ENCODE measurements at places on chromosomes 4 and X.

DNA sequence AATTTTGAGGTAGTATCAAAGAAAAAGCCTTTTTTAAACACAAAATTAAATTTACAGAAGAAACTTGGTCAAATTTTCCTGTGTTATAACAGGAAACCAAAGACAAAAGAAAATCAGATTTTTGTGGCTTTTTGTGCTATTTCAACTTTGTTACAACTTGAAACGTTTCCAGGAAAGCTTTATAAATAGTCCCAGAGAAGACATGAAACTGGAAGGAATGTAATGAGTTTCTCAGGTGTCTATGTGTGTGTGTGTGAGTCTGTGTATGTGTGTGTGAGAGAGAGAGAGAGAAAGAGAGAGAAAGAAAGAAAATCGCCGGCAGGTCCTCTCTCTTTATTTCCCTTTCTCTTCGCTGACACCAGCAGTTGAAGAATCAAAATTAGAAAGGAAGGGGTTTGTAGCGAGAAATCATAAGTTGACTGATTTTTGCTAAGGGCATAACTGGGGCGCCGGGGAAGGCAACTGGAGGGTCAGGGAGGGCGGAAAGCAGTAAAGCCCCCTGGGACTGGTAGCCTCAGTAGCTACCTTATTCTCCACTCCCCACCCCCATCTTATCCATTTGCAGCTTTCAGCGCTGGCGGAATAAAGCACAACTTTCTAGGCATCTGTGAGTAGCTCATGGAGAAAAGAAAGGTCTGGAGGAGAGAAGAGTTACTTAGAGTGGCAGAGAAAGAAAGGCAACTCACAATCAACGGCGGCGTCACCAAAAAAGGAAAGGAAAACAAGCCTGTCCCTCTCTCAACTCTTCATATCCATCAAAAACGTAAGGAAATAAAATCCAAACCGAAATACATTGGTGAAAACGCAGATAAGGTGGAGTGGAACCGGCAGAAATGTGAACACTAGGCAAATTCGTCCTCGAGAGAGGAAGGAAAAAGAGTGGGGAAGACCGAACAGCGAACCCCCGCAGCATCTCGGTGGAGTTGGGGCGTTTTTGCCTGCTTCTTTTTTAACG is 1.3 kb downstream of the TMEM47 start:
- DNase-seq = no peak

- no peak for DNase-seq
Measured at GRCh38 chrX:139945075-139945474, 12.2 kb upstream of the ATP11C start.

DNA sequence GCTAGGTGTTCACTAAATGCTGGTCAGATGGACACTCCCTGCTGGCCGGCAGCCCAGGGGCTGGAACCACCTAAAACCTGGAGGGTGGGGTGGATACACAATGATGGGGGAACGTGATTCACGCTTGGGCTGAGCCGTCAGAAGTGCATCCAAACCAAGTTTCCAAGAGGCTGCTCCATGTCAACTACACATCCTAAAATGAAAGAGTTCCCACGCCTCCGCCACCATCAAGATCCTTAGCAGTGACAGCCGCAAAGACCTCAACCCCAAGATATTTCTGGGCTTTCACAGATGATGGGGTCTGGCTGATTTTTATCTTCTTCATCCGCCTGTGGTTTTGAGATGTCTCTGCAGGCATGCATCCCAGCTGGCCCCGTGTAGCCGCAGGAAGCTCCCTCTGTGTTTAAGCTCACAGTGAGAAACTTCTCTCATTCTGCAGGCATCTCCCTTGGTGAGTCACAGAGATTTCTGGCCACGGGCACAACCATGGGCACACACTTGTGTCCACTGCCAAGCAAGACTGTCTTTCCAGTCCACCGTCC is 84.4 kb downstream of the HTRA3 start:
- DNase-seq = no peak

- no peak for DNase-seq
Measured at GRCh38 chrX:42824541-42824940, 46.6 kb upstream of the PPP1R2C start.

DNA sequence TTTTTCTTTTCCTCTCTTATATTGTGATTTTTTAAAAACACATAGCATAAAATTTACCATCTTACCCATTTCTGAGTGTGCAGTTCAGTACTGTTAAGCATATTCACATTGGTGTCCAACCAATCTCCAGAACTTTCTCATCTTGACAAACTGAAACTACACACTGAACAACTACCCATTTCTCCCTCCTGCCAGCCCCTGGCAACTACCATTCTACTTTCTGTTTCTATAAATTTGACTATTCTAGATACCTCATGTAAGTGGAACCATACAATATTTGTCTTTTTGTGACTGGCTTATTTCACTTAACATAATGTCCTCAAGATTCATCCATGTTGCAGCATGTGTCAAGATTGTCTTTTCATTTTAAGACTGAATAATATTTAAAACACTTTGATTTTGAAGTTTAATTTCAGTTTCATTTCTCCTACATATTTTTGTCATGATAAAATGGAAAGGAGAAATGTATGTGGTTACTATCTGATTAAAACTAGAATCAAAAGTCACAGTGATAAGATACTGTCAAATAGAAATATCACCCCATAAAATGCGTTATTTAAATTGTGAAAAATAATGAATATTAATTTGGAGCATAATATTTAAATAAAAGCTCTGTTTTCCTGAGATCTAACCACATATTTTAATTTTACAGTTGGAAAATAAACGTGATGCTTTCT is 122.8 kb downstream of the DIPK2B start:
- DNase-seq = no peak

- no peak for DNase-seq
Measured at GRCh38 chr4:106312997-106313522, 2.9 kb downstream of the TBCK start.

- DNase-seq = no peak
Measured at GRCh38 chr4:106266201-106266600, 49.8 kb downstream of the TBCK start.

DNA sequence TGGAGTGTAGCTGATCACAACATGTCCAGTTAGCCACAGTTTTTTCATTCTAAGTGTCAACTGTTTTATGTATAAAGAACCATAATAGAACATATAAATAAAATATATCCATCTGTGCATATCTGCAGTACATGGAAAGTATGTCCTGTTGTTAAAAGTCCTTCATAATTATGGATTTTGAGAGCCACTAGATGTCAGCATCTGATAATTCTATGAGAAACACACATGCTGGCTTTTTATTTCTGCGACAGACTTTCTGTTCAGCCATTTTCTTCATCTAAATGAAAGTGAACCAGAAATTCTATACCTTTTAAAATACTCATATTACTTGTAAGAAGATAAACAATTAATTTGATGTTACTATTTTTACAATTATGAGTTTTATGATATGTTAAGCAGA is 251.5 kb downstream of the GPM6A start:
- DNase-seq = peak; percentile 84

GRCh38 chr4:101321481-101322042 is 25.8 kb downstream of the PPP3CA start:
- no peak for DNase-seq

DNA sequence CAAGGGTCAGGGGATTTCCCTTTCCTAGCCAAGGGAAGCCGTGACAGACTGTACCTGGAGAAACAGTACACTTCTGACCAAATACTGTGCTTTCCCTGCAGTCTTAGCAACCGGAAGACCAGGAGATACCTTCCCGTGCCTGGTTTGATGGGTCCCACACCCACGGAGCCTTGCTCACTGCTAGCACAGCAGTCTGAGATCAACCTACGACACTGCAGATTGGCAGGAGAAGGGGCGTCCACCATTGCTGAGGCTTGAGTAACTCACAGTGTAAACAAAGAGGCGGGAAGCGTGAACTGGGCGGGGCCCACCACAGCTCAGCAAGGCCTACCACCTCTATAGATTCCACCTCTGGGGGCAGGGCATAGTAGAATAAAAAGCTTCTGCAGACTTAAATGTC is 48.7 kb upstream of the SRD5A3 start:
- no peak for DNase-seq

DNA sequence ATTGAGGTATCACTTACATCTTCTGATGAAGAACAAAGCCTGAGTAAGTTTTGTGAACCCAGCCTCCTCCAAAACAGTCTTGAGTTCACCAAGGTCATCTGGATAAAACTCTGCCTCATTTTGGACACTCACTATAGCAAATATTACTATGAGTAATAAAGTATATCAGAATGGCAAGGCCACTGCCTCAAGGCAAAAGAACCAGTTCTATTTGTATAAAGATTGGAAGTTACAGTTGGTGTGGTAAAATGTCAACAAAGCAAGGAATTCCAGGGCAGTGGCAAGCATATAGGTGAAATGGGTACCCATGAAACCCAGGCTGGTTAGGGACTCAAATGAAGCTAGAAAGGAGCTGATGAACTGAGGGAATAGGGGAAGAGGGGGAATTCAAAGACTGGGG is 2.4 kb upstream of the ARHGEF6 start:
- no peak for DNase-seq

DNA sequence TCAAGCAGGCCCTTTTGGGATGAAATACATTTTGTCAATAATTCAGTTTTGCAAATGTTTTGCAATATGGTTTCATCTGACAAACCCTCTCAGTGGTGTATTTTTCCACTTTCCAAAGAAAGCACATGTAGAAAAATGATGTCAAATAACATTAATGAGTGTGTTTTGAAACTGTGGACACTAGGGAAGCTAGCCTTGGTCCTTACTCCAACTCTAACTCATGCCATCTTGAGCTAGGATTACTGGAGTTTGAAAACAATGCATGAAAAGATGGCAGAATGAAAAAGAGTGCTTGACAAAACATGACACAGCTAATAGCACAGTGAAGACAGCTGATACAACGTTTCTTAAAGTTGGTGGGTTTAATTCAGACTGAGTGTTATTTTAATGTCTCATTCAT is 41.4 kb downstream of the HAND2 start:
- no peak for DNase-seq

DNA sequence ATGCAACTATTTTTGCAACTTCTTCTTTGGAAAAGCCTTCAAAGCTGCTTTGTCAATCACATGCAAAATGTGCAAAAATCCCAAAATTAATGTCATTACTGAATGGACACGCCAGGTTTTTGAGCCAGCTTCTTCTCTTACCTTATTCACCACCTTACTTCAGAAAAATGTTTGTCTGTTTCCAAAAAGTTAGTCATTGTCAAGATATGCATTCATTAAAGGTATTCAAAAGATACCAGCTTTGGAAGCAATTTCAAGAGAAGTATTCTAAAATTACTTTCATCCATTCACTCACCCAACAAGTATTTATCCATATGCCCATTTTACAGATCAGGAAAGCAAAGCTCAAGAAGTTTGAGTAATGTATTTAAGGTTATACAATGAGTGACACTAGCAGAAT is 2.3 kb upstream of the SEPSECS start:
- DNase-seq = no peak

DNA sequence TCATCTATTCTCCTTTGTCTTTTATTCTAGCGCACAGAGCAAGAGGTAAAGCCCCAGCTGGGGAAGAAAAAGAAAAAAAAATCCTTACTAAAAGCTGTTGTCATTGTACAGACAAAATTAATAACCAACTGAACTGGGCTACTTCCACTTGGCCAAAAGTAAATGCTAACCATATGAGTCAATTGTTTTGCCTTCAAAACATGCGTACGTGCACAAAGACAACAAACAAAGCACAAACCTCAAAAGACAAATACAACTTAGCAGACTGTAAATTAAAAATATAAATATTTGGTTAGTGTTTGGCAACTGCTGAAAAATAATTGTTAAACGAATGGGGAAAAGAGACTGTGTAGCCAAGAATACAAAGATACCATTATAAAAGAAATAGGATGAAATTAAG is 5.9 kb downstream of the EDA2R start:
- DNase-seq = no peak

DNA sequence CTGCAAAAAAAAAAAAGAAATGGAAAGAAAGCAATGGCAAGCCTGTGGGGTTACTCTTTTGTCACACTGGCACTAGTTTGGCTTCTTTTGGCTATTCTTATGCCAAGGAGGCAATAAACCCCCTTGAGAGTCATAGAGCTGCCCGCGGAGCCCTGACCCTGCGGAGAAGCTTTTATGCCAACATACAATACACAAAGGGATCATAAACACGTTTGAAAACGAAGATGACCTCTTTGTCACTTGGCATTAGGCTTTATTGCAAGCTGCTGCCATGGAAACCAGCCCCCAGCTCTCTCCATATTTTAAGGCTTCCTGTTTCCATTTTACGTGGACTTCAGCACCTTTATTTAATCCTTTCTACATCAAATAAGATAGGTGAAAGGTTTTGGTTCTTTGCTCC is 7.6 kb downstream of the NEUROG2 start:
- DNase-seq = no peak

GRCh38 chr4:53601251-53601764 is 10.0 kb upstream of the LNX1 start:
- no peak for DNase-seq

GRCh38 chr4:23736466-23736865 is 153.4 kb downstream of the PPARGC1A start:
- DNase-seq = no peak

DNA sequence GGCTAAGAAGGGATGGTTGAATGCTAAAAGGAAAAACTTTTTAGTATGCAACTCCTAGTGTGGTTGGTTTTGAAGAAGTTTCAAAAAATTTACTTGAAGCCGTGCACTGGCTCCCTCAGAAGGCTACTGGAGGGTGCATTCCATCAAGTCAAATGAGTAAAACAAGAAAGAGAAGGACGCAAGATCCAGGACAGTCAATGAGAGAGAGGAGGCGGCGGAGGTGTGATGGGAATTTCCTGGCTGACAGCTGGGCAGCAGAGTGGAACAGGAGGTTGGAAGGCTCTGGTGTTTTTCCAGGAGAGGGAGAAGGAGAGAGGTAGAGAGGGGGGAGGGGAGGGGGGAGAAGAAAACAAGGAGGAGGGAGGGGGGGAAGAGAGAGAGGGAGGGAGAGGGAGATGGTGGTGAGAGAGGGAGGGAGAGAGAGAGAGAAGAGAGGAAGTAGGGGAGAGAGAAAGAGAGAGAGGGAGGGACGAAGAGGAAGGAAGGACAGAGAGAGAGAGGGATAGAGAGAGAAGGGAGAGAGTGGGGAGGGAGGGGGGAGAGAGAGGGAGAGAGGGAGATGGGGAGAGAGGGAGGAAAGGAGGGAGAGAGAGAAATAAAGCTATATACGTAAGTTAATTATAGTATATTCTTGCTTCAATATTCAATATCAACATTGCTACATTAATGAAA is 126.4 kb downstream of the SH3KBP1 start:
- no peak for DNase-seq

DNA sequence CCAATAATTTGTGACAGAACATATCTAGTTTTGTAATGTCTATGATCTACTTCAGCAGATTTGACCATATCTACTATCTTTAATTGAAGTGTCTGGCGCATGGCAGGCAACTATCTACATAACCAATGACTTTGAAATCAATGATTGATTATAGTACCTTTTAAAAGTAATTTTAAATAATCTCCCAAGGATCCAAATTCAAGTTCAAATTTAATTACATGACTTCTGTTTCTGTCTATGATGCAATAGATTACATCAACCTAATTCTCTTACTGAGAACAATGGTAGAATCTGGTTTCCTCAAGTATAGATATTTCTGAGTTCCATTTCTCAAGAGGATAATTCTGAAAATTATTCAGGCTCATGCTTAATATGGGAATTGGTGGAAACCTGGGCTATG is 177.4 kb upstream of the IL15 start:
- no peak for DNase-seq

- no peak for DNase-seq
Measured at GRCh38 chr4:121706595-121707021, 9.8 kb upstream of the ANXA5 start.

Data from NCI-H2227 treated with DMSO at 0.1 percent for 48 hours (cell line).